ENCODE measurements at places on chromosomes 4 and X.

- no peak for DNase-seq
These were observed 34.5 kb downstream of the SPINK2 start for GRCh38 chr4:56786955-56787354.

GRCh38 chrX:39813631-39814277 lies 284.0 kb downstream of the BCOR start:
- DNase-seq, result no peak

- DNase-seq, result no peak
These were observed 355 bp downstream of the SCML1 start for GRCh38 chrX:17737710-17737985.

DNA sequence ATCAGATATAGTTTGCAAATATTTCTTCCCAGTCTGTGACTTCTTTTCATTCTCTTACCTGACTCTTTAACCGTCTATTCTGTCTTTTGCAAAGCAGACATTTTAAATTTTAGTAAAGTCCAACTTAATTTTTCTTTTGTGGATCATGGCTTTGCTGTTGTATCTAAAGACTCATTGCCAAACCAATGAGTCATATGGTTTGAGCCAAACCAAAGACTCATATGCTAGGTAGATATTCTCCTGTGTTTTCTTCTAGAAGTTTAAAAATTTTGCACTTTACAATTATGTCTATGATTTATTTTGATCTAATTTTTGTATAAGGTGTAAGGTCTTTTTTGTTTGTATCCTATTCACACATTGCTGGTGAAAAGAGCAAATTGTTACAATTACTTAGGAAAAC lies 446.8 kb downstream of the ANKRD50 start:
- no peak for DNase-seq

DNA sequence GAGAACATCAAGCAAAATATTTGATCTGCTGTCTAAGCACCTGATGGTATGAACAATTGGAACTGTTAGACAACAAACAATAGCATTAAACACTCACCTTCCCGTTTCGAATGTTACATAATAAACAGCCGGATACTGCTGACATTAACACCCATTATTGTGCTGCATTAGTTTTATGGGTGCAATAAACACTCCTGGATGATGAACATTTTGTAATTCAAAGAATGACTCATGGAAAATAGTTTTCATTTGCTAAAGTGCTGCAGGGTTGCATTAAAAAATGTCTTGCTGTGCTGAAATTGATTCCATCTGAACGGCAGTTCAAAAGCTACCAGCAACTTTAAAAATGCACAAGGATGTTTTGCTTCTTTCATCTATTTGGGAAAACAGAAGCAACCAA lies 100.8 kb upstream of the SORBS2 start:
- DNase-seq, result no peak

DNA sequence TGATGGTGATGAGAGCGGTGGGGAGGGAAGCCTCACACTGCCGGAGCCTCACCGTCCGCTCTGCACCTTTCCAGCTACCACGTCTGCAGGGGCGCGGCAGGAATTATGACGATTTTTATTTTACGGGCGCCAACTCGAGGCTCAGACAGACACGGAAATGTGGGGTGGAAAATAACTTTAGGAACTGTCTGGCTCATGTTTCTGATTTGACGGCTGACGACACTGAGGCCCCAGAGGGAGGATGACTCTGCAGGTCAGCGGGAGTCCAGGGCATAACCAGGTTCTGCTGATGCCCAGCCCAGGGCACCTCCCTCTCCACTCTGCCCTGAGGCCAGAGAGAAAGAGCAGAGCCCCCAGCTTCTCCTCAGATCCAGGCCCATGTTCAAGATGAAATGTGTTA lies 43.9 kb downstream of the C4orf50 start:
- no peak for DNase-seq

DNA sequence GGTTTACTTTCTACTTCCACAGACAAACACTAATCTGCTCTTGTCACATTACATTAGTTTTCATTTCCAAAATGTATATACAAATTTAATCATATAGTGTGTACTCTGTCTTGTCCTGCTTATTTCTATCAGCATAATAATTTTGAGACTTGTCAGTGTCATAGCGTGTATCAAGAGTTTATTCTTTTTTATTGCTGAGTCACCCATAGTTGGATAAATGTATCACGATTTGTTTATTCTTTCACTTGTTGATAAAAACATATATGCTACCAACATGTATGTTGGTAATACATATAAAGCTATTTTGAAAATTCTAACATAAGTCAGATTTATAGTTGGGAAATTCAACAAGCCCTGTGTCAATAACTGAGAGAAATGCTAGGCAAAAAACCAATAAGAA lies 261.2 kb downstream of the TRAM1L1 start:
- no peak for DNase-seq

GRCh38 chrX:2183193-2183725 lies 317.5 kb downstream of the DHRSX start:
- DNase-seq, result no peak

DNA sequence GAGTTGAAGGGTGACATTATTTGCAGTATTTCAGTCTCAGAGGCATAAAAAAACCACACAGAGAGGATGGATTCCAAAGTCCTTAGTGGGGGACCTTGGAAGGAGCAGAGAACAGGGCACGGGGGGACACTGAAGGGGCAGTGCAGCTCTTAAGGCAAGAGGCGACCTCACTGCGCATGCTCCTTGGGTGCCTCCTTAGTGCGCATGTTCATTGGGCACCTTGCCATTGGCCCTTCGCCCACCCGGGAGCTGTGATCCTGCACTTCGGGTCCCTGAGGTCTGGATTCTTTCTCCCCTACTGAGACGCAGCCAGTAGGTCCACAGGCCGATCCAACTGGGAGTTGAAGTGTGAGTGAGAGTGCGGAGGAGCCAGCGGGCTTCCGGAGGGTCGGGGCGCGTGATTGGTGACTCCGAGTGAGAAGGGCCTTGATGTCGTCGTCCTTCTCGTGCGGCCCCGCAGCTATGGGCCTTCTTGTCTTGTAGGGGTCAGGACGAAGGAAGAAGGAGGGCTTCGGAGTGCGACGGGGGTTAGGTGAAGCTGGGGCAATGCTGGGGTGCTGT lies at the start of gene XAGE5:
Gene XAGE5, plus strand, starts transcription at position 223 of the 561 bp plus-strand sequence. CDS start 1,280 bp downstream, outside the sequence.
- DNase-seq, result no peak

GRCh38 chr4:106583108-106583507 lies 214.5 kb upstream of the GIMD1 start:
- no peak for DNase-seq

DNA sequence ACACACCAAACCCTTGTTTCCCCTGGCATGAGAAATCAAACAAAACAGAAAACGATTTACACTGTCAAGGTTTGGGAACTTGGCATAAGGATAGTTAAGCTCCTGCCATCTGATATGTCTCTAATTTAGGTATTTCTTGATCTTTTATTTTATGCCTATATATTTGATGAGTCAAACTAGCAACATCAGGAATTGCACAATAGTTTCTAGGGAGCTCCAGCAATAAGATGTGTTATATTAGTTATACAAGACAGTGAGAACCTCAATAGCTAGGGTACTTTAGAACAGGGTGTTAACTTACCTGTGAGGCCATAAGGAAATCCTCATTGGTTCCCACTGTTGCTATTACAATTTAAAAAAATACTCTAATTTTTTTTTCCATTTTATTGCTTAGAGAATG lies 474.2 kb downstream of the GBA3 start:
- no peak for DNase-seq

DNA sequence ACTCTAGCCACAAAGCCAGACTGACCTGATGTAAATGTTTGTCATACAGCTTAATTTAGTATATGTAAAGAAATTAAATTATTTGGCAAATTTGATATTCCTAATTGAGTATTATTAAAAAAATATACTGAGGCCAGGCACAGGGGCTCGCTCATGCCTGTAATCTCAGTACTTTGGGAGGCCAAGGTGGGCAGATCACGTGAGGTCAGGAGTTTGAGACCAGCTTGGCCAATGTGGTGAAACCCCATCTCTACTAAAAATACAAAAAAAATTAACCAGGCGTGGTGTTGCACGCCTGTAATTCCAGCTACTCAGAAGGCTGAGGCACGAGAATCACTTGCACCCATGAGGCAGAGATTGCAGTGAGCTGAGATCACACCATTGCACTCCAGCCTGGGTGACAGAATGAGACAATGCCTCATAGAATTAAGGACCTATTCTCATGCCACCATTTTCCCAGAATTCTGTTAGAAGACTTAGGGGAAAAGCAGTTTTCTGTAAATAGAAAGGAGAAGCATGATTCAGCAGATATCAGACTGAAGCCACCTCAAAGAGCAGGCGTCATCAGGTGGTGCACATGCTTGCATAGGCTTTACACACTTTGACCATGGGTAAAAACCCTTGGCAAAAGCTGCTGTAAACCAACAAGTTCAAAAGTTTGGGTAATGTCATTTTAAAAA lies 6.1 kb downstream of the UBQLN2 start:
- DNase-seq, result no peak

GRCh38 chr4:177771645-177772044 lies 329.4 kb upstream of the AGA start:
- no peak for DNase-seq

DNA sequence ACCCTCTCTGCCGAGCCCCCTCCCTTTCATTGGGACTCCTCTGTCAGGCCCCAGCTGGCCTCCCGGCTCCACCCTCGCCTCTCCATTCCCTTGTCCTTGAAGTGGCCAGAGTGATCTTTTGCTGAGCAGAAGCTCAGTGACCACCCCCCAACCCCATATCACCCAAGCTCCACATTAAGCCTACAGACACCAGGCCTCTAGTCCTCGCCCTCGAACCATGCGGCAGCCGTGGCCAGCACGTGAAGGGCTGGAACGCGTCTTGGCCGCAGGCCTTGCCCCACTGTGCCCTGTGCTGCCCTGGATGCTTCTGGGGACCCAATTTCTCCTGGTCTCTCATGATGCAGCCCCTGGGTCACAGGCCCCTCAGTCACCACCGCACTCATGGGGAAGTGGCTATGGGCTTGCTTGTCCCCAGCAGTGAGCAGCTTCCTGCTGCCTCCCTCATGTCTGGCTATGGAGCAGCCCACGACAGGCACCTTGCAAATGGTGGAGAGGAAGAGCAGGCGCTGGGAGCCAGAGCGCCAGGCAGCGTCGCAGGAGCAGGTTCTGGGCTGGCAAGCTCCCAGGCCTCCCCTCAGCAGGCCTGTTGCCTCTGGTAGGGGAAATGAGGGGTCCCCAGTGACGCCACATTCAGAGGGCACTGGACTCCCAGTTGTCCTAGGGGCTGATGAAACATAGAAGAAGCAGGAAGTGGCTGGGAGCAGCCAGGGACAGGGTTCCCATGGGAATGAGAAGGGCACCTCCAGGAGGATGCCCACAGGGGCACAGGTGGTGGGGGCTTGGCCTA lies 757 bp upstream of the SRPK3 start:
- no peak for DNase-seq

- DNase-seq, result no peak
These were observed 23.1 kb downstream of the MAGEA8 start for GRCh38 chrX:149903889-149904748.

DNA sequence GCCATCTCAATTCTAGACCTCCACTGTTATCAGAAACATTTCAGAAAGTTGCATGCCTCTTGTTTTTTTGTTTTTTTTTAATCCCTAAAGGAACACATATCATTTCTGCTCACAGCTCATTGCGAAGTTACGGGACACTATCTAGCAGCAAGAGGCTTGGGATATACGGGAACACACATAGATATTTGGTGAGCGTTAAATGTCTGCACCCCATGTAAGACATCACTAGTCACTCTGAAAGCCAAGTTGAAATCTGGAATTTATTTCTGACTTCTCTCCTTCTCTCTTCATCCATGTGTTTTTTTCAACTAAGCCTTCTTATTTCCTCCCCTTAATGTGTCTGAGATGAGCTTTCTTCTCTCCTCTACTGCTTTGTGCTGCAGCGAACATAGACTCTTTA lies 683.7 kb downstream of the PDHA2 start:
- DNase-seq, result no peak

DNA sequence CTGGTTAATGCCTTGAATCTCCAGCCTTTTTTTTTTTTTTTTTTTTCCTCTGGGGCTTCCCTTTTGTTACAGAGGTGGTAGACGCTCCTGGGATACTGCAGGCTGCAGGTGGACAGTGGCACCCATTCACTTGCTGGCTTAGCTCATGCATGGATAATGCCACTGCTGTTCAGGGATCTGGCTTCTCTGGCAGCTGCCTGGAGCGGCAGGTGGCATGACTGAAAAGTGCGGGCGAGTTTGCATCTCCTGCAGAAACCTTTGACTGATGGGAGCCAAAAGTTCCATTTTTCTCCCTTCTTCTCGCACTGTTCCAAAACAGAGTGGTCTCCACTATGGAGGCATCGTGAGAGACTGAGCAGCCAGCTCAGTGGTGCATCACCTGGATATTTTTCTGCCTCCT lies 5.9 kb upstream of the STIM2 start:
- DNase-seq, result no peak

- DNase-seq, result no peak
These were observed 121.2 kb upstream of the BANK1 start for GRCh38 chr4:101669138-101669831.

GRCh38 chr4:86280246-86280645 lies 79.6 kb downstream of the MAPK10 start:
- no peak for DNase-seq

- no peak for DNase-seq
These were observed 30.6 kb upstream of the PLAC1 start for GRCh38 chrX:134688839-134689238.

- DNase-seq, result no peak
These were observed 104.2 kb upstream of the SORBS2 start for GRCh38 chr4:185916231-185916630.

DNA sequence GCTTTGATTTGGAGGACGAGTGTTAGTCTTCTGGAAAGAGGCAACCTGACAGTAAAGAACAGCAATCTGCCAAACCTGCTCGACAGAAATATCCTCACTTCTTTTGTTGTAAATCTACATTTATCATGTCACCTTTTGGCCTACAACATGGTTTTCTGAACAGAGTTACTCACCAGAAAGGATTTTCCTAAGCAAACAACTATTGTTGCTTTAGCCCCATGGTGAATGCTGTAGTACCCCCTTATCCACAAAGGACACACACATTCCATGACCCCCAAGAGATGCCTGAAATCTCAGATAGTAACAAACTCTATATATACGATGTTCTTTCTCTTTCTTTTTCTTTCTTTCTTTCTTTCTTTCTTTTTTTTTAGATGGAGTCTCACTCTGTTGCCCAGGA lies 42.7 kb downstream of the TMEM150C start:
- DNase-seq, result no peak

- DNase-seq, result no peak
These were observed 24.2 kb downstream of the HAUS3 start for GRCh38 chr4:2217726-2218125.

GRCh38 chr4:3177905-3178304 lies 71.1 kb upstream of the MSANTD1 start:
- DNase-seq, result no peak

- no peak for DNase-seq
These were observed 20.4 kb upstream of the FHL1 start for GRCh38 chrX:136126872-136127406.

- DNase-seq, result no peak
These were observed 205.4 kb downstream of the CFAP299 start for GRCh38 chr4:80540785-80541469.
